HS-27A (cell line): ENCODE measurements at places on chromosomes 4 and X.

- DNase-seq: no peak
These were observed 946 bp downstream of the ANXA3 start for GRCh38 chr4:78552389-78553042.

- DNase-seq: no peak
These were observed 34.1 kb downstream of the FNIP2 start for GRCh38 chr4:158802914-158803313.

GRCh38 chrX:79364306-79364705 is 2.8 kb downstream of the ITM2A start:
- no peak for DNase-seq

- DNase-seq: peak; percentile 86
These were observed 17.1 kb upstream of the ARHGAP10 start for GRCh38 chr4:147714575-147715401.

- no peak for DNase-seq
These were observed 142.8 kb upstream of the PPP1R2C start for GRCh38 chrX:42920752-42921151.
